ENCODE measurements at places on chromosomes 5 and 9.

- DNase-seq, result no peak
Observed at GRCh38 chr9:136943291-136944211, 987 bp downstream of the FBXW5 start.

GRCh38 chr9:115141612-115142011 lies 23.7 kb upstream of the TNC start:
- DNase-seq, result no peak

GRCh38 chr5:74232276-74232675 lies 408.3 kb downstream of the ENC1 start:
- no peak for DNase-seq

DNA sequence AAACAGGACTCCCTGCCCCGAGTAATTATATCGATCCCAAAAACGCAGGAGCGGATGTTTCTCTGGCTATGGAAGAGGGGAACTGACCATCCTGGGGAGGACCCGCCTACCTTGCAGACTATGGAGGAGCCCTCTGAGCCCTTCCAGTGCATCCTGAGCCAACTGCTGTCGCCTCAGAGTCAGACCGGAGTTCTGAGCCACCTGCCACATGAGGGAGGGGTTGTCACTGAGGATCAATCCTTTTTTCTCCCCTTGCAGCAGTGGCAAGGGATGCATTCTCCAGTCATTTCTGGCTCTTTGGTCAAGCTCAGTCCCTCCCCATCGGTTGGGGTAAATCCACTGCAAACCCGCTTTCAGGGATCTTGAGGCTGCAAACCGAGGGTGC lies 709 bp downstream of the FANCG start:
- no peak for DNase-seq

- no peak for DNase-seq
Observed at GRCh38 chr5:144369006-144369405, 198.3 kb downstream of the KCTD16 start.

DNA sequence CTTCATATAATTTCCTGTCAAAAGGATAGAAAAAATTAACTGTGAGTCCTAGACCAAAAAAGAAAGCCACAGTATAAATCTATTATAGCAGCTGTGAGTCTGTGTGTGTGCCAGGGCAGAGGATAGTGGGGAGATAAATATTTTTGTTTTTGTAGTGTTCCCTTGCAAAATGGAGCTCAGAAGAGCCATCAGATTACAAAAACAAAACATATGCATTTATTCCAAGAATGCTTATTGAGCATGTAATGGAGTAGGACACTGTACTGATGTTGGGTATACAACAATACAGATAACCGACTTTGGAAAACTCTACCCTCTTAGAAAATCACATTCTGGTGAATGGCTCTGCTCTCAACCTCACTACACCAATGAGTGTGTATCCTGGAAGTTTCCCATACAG lies 111.0 kb downstream of the DMAC1 start:
- no peak for DNase-seq

GRCh38 chr5:79544131-79544530 lies 30.2 kb upstream of the HOMER1 start:
- no peak for DNase-seq

- no peak for DNase-seq
Observed at GRCh38 chr9:100587375-100587774, 9.5 kb downstream of the CAVIN4 start.

DNA sequence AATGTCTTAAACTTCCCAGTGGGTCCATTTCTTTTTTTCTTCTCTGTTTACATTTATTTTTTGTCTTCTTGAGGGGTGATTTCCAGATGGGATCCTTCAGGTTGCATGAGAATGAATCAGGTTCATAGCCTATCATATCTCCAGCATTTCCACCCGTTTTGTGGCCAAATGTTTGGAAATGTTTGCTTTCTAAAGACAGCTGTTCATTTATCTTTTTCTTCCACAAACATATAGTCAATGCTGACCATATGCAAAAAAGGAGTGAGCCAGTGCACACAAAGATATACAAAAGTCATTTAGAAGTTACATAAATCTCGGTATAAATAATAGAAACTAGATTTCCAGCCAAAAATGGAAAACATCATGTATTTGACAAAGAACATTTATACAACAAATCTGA lies 71.6 kb upstream of the STC2 start:
- no peak for DNase-seq

- DNase-seq, result no peak
Observed at GRCh38 chr5:110832683-110833082, 93.9 kb downstream of the SLC25A46 start.

GRCh38 chr9:69976152-69976551 lies 67.5 kb upstream of the MAMDC2 start:
- no peak for DNase-seq

GRCh38 chr9:124697326-124698200 lies 73.5 kb downstream of the NR6A1 start:
- DNase-seq, result no peak

GRCh38 chr9:114696814-114697544 lies 15.0 kb upstream of the TEX48 start:
- no peak for DNase-seq

DNA sequence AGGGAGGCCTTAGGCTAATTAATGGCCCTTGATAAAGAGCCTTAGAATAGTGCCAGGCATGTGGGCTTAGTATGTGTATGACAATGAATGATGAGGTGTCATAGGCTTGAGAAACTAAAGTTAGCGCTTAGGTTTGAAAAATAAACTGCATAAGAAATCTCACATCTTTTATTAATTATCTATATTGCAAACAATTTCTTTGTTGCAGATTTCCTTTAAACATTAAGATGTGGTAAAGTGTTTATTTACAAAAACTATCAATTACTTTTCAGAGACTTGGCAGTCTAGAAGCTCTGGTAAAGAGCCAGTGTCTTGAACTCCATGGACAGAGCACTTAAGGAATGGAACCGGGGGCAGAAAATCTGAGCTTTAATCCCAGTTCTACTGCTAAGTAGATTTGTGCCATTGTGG lies 23.1 kb downstream of the MAP1B start:
- DNase-seq, result no peak

DNA sequence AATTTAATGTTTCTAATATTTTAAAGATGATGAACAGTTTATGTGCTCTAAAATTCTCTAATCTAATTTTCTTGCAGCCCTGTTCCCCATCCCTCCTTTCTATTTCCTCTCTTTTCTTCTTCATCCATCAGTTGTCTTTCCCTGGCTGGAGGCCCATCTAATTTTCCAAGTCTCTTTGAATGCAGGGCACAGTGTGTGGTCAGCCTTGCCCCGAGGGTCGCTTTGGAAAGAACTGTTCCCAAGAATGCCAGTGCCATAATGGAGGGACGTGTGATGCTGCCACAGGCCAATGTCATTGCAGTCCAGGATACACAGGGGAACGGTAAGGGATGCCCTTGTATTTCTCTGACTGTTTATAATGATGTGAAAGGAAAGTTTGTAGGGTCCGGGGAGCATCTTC lies 111.8 kb downstream of the MEGF10 start:
- no peak for DNase-seq

- DNase-seq, result no peak
Observed at GRCh38 chr5:61734001-61734400, 401.9 kb downstream of the ZSWIM6 start.

DNA sequence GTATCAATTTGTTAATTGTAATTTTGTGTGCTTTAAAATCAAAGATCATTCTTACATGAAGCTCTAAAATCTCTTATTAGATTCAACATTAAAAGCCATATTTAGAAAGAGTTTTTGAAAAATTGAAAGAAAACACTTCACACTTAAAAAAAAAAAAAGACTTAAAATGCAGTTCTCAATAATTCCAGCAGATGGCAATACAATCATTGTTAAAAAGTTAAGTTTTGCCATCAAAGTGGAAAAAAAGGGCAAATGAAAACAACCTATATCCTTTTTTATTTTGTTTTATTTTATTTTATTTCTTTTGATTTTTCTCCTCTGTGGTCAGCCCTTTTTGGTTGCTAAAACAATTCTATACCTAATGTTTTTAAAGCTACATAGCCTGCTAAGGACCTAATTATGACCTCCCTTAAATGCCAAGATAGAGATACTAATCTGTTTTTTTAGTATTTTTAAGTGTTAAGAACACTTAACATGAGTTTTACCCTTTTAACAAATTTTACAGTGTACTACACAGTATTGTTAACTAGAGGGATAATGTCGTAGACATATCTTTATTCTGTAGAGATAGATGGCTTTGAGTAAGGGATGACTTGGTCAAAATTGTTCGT lies 154.2 kb upstream of the DAB2 start:
- no peak for DNase-seq

DNA sequence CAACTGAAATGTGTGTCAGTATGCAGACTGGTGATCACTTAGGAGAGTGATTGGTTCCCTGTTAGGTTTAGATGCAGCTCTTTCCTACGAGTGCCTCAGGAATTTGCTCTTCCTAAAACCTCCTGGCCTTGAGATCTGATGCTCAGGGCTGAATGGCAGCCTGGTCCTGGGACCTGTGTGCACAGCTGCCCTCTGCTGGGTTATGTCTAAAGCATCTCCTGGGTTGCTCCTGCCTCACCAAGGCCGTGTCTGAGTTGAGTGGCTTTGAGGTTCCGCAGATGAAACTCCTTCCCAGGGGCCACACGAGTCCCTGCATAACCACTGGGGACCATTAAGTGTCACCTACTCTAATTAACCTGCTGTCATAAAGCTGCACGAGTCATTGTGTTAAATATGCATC lies 59.5 kb downstream of the MVB12B start:
- DNase-seq, result peak; percentile 44

- no peak for DNase-seq
Observed at GRCh38 chr9:80061096-80061495, 489.3 kb downstream of the TLE4 start.

DNA sequence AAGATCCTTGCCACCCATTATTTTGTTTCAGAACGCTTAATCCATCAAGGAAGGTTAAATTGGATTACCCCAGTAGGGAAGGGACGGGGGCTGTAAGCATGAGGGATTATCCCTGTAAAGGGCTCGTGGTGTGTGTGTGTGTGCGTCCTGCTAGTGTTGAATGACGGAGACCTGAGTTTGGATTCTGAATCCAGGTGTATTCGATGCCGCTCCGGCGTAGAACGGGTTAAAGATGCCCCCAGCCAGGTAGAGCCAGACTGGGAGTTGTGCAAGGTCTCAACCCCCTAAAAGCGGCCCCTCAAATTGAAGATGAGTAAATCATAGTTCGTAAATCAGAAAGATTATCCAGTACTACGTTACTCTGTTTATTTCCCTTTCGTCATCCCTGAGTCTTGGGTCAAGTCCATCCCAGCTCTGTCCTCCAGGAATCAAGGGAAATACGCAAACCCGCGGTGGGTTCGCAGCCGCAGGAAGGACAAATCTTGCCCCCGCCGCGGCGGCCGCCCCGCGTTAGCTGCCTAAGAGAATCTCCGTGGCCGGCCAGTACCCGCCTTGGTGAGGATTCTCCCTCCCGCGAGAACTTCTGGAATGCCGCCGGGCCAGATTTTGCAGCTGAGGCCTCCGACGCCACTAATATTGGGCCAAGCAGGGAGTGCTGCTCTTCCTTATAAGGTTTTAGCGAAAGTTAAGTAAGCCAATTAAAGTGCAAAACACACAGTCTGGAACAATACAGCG lies 586 bp upstream of the MTAP start:
- DNase-seq, result peak; percentile 38

DNA sequence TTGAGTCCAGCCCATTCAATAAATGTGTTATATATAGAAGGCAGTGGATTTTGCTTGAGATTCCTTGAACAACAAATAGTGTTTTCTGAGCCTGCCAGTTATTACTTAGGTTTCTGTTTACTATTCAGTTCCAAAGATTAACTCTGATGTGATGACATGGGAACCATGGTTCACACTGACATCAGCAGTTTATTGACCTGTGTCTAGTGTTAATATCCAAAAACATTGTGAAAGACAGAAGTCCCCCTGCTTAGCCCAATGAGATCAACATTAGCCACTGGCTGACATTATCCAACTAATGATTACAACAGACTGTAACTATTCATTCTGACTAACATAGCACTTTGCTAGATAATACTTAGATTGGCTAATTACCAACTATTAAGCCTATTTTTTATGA lies 14.9 kb downstream of the APBA1 start:
- no peak for DNase-seq

DNA sequence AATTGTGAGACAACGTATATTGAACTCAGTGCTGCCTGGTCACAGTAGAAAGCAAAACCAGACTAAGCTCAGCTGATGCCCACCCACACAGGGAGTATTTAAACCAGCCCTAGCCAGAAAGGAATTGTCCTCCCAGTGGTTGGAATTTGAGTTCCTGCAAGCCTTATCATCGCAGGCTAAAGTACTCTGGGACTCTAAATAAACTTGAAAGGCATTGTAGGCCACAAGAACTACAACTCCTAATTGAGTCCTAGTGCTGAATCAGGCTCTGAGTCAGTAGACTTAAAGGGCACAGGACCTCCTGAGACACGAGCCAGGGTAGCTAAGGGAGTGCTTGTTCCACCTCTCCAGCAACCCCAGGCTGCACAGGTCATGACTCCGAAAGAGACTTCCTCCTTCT lies 171.4 kb downstream of the MCTP1 start:
- no peak for DNase-seq

GRCh38 chr9:105535920-105536668 lies 21.8 kb upstream of the FKTN start:
- no peak for DNase-seq

- no peak for DNase-seq
Observed at GRCh38 chr9:130565792-130566191, 13.6 kb upstream of the FUBP3 start.

- no peak for DNase-seq
Observed at GRCh38 chr5:164335837-164336236, 830.4 kb downstream of the MAT2B start.

GRCh38 chr9:755454-756381 lies 85.8 kb upstream of the DMRT1 start:
- no peak for DNase-seq

DNA sequence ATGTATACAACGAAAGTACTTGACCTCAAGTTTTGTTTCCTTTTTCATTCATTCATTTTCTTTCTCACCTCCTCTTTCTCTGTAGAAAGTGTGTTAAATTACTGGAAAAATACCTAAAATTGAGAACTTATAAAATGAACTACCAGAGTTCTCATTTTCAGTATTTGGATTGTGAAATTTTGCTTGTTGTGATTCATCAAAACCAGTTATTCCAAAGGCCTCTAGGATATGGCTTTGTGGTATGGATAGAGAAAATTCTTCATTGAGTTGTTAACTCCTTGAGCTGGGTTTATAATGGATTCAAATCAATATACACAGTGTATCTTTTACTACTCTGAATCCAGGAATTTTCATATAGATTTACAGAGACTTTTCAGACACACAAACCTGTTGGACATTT lies 287.6 kb downstream of the KDM4C start:
- no peak for DNase-seq

GRCh38 chr9:134033516-134034214 lies 8.4 kb downstream of the BRD3OS start:
- no peak for DNase-seq

All from substantia nigra (tissue), 51 donors.